DMS79 treated with DMSO at 0.1 percent for 48 hours (cell line): ENCODE measurements at places on chromosomes 7 and 10.

GRCh38 chr10:60921633-60922032 is 22.4 kb downstream of the RHOBTB1 start:
- DNase-seq: no peak

GRCh38 chr7:101465576-101466196 is 103.0 kb downstream of the COL26A1 start:
- no peak for DNase-seq

- peak; percentile 48 for DNase-seq
Observed at GRCh38 chr7:112414855-112415490, 35.3 kb upstream of the IFRD1 start.

DNA sequence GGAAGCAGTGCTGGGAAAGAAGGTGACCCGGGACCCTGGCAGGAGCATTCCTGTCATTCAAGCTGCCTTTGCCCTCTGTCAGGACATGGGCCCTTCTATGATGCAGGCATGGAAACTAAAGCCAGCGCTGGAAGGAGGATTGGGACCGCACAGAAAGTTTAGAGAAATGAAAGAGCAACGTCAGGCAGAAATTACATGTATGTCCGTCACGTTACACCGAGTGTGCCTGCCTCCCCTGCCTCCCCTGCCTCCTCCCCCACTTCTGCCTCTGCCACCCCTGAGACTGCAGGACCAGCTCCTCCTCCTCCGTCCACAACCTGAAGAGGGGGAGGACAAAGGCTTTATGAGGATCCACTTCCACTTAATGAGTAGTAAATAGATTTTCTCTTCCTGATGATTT is 13.9 kb upstream of the PWWP2B start:
- DNase-seq: no peak

- no peak for DNase-seq
Observed at GRCh38 chr10:117552701-117553141, 10.2 kb downstream of the EMX2 start.

DNA sequence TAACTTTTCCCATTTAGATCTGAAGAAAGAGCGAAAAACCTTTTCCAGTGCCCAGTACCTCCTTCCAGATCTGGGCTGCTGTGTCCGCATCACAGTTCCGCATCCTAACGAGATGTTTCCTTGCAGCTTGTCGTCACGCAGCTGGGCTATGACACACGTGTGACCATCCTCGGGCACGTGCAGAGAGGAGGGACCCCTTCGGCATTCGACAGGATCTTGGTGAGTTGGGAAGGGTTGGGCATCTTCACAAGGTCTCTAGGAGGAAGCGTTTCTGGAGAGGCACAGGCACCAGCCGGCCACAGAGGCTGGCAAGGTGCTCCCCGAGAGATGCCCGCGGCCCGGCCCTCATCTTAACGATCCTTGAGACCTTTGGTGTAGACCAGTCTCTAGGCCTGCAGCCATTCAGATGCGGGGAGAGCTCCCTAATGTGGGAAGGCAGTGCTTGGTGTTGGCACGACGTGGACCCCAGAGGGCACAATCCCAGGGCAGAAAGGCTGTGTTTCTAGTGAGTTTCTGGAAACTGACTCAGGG is 41.3 kb downstream of the PFKP start:
- no peak for DNase-seq
